Kasumi-1 (cell line): ENCODE measurements at places on chromosomes 4 and X.
A peak's percentile ranks its signal among the peaks of the same experiment; 100 is the strongest.

GRCh38 chrX:148928811-148929210 lies 428.4 kb downstream of the AFF2 start:
- DNase-seq, result no peak

- DNase-seq, result peak; percentile 2
Observed at GRCh38 chr4:151646322-151646721, 114.5 kb downstream of the GATB start.

DNA sequence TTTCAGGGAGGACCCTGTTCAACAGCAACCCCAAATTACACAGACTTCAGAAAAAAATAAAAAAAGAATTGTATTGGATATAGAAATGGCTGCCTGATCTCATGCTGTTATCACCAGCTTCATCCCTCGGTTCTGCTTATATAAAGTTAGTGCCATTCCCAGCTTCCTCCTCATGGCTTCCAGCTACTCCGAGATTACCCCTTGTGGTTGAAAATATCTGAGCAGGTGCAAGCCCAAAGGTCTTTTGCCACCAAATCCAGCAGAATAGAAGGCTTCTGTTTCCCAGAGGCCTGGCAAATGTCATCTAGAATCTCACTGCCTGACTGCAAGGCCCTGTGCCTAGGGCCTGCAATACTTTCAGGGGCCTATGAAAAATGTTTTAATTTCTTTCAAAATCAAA lies 13.8 kb upstream of the HPGDS start:
- no peak for DNase-seq

- DNase-seq, result peak; percentile 7
Observed at GRCh38 chrX:48972220-48973164, 848 bp upstream of the KCND1 start.

DNA sequence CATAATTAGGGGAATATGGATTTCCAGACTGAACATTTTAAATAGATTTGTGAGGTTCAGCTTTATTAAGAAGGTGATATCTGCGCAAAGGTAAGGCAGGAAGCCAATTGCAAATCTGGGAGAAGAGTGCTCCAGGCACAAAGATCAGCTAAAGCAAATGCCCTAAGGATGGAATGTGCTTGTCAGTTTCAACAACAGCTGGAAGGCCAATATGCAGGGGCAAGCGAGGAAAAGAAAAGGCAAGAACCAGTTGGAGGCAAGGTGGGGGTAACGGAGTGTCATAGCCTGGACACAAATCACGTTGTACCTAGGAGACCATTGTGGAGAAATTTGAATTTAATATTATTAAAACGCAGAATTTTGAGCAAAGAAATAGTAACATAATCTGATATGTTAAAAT lies 1710.3 kb upstream of the PCDH7 start:
- DNase-seq, result no peak

GRCh38 chr4:141660880-141661279 lies 24.5 kb downstream of the IL15 start:
- DNase-seq, result no peak

- no peak for DNase-seq
Observed at GRCh38 chr4:147927377-147928137, 195.7 kb downstream of the ARHGAP10 start.

- no peak for DNase-seq
Observed at GRCh38 chrX:350534-351323, 32.1 kb upstream of the GTPBP6 start.

DNA sequence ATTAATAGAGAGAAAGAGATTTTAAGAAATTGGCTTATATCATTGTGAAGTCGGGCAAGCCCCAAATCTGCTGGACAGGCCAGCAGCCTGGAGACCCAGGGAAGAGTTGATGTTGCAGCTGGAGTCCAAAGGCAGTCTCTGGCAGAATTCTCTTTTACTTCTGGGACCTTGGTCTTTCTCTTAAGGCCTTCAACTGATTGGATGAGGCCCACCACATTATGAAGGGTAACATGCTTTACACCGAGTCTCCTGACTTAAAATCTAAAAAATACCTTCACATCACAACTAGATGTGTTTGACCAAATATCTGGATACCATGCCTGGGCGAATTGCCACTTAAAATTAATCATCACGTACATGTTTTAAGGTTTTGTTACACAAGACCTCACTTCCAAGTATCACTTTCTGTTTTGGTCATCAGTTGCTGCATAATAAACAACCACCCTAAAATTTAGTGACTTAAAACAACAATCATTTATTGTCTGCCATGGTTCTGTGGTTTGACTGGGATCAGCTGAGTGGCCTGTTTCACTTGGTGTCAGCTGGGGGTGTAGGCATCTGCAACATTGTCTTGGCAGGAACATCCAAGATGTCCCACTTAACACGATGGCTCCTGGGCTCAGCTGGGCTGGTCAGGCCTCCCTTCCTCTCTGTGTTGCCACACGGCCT lies 3.4 kb downstream of the CD38 start:
- DNase-seq, result no peak

DNA sequence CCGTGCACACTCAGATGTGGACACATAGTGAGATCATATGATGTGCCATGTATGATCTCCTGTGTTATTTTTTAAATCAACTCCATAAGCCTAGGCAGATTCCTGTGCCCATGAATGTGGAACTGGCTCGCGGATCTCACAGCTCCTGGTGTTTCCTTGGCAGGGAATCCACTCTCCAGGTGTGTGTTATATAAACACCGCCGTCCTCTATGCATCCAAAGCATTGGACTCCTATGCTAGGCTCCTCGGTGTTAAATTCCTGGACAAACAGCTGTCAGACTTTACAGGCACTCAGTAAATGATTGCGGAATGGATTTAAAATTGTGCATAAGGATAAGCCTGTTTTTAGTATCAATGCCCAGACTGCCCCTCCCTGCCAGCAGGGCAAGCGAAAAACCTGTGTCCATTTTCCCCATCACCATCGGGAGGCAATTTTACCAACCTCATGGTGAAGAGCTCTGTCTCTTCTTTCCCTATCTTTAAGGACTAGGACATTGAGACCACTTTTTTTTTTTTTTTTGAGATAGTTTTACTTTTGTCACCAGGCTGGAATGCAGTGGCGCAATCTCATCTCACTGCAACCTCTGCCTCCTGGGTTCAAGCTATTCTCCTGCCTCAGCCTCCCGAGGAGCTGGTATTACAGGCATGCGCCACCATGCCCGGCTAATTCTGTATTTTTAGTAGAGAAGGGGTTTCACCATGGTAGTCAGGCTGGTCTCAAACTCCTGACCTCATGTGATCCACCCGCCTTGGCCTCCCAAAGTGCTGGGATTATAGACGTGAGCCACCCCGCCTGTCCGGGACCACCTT lies 23.6 kb upstream of the GPR78 start:
- no peak for DNase-seq
